ENCODE measurements at places on chromosomes 6 and 20. TPM values are rescaled to one million over a fixed set of nuclear protein-coding genes. Genes with fewer than 3 reads are reported as not detected.

GRCh38 chr6:167221400-167222201, 63.8 kb upstream of the GPR31 start:
- DNase-seq: peak; percentile 77

HLA-DQA1 gene
- total RNA-seq: not detected

TNXB gene
- total RNA-seq: 13.1 TPM

DNA sequence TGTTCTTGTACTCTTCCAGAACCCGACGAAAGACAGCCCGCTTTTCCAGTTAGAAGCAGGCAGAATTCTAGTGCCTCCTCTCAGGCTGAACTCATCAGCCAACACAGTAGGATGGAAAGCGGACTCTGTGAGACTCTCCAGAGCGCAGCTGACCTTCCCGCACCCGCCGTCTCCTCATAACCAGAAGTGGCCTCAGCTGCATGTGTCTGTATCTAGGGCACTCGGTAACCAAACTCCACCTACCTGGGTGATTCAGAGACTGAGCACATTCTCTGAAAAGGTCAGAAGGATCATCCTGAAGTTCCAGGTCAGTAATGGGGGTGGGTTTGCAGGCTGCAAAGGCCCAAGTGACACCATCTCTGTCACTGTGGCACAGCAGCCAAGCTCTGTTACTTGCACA, 66.7 kb upstream of the NFATC2 start:
- DNase-seq: no peak

Data from osteocyte (in vitro differentiated cells).